Psoas muscle (tissue), 8 donors: ENCODE measurements at places on chromosomes 3 and 15. TPM values are rescaled to one million over a fixed set of nuclear protein-coding genes. Genes with fewer than 3 reads are reported as not detected.

GP9 gene
- total RNA-seq, result not detected

CYFIP1 gene
- total RNA-seq, result 30.6 TPM

COPS2 gene
- total RNA-seq, result 160 TPM

TRH gene
- not detected for total RNA-seq

WDR93 gene
- total RNA-seq, result not detected

ARNT2 gene
- 2.7 TPM for total RNA-seq

CRTC3 gene
- total RNA-seq, result 15.3 TPM

RGMA gene
- 45.8 TPM for total RNA-seq

GADL1 gene
- total RNA-seq, result 5.6 TPM

KCNAB1 gene
- 0.83 TPM for total RNA-seq

GOLGA6L4 gene
- total RNA-seq, result 1.1 TPM

SLC25A26 gene
- total RNA-seq, result 34.0 TPM

SLC22A14 gene
- total RNA-seq, result 0.30 TPM

CCDC71 gene
- 20.5 TPM for total RNA-seq

ZIC1 gene
- 5.7 TPM for total RNA-seq

RBPMS2 gene
- 3.6 TPM for total RNA-seq

TTLL3 gene
- total RNA-seq, result 6.6 TPM

FANCD2OS gene
- total RNA-seq, result not detected

ZKSCAN7 gene
- total RNA-seq, result 1.2 TPM

THSD4 gene
- 2.9 TPM for total RNA-seq

GABRG3 gene
- not detected for total RNA-seq

HOMER2 gene
- total RNA-seq, result 83.5 TPM

RPUSD2 gene
- total RNA-seq, result 10.2 TPM

CYP1A2 gene
- total RNA-seq, result not detected

CIDEC gene
- 0.75 TPM for total RNA-seq

ATP2B2 gene
- total RNA-seq, result 0.36 TPM

CX3CR1 gene
- total RNA-seq, result 0.55 TPM

MUC4 gene
- not detected for total RNA-seq
